GM03348 (cell line): ENCODE measurements at places on chromosomes 3 and 15.

DNA sequence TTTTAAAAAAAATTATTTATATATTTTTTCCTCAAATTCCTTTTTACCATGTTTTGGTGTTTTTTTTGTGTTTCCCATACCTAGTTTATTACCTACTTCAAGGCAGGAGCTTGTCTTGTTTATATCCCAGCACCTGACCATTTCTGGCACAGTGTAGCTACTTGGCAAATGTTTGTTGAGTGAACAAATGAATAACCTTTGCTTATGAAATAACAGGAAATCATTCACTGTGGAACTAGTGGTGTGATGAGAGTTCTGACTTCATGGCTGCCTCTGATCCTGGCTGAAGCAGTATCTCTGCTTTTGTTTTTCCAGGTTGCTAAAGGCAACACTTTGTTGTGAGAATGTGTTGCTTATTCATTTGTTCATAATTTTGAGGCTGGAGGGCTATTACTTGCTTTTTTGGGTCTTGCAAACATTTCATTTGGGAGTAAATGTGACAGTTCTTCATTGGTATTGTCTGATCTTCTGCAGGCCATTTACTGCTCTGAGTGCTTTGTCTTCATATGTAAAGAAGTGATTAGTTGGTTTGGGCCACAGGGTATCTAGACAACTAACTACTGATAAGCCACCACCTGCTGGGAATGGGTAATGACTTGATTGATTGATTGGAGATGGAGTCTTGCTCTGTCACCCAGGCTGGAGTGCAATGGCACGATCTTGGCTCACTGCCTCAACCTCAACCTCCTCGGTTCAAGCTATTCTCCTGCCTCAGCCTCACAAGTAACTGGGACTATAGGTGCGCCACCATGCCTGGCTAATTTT lies 5.7 kb downstream of the RAD54L2 start:
- no peak for DNase-seq

- DNase-seq: no peak
Measured at GRCh38 chr3:64152676-64153466, 72.4 kb downstream of the PRICKLE2 start.

- DNase-seq: no peak
Measured at GRCh38 chr3:127675651-127676391, 3.1 kb downstream of the ABTB1 start.

DNA sequence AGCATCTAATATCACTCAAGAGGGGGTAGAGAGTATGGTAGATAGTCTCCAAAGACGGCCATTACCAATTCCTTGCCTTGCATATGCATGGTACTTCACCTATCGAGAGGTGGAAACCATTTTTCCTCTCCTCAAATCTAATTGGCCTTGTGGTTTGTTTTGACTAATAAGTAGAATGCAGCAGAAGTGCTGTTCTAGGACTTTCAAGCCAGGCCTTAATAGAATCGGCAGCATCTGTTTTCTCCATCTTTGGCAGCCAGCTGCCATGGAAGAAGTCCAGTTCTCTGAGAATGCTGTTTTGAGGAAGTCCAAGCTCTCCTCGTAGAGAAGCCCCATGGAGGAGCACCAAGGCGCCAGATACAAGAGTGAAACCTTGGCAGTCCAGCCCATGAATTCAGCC lies 59.1 kb upstream of the RASGRP1 start:
- DNase-seq: no peak

DNA sequence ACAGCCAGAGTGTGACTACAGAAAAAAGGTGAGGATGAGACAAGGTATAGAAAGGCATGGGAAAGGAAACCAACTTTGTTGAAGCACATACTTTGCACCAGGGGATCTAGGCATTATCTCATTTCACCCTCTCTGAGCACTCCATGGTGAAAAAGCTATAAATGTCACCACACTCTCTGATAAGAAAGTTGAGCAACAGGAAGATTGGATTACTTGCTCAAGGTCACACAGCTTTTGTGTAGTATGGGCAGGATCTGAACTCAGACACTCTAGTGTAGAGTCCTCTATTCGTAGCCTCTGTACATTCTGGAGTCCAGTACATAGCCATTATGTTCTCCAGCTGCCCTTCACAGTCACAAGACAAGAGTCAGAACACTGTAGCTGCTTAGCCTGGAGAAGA lies 163.4 kb upstream of the SEMA6D start:
- no peak for DNase-seq

DNA sequence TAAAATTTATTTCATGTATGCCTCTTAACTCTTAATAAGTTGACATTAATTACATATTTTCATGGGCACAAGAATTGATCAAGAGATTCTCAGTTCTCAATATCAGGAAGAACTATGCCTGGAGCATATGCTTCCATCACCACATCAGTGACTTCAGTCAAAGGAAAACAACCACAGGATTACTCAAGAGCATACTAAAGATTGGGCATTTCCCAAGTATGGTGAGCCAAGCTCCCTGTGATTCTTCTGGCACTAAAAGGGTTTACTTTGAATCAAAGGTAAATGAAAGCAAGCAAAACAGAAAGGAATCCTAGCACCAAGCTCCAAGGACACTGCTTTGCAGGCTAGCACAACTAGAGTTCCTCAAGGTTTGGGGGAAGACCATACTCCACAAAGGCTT lies 44.6 kb downstream of the FMN1 start:
- no peak for DNase-seq

GRCh38 chr3:161153480-161153879 lies 48.3 kb upstream of the B3GALNT1 start:
- DNase-seq: no peak

GRCh38 chr3:13525827-13526625 lies 22.9 kb upstream of the FBLN2 start:
- peak; percentile 62 for DNase-seq

GRCh38 chr3:99877031-99877579 lies 59.4 kb downstream of the CMSS1 start:
- DNase-seq: no peak
